ENCODE measurements at places on chromosomes 5 and 9. TPM values are rescaled to one million over a fixed set of nuclear protein-coding genes. Genes with fewer than 3 reads are reported as not detected.

- peak; percentile 78 for DNase-seq
These were observed 913.8 kb downstream of the TLE1 start for GRCh38 chr9:80775530-80775929.

DNA sequence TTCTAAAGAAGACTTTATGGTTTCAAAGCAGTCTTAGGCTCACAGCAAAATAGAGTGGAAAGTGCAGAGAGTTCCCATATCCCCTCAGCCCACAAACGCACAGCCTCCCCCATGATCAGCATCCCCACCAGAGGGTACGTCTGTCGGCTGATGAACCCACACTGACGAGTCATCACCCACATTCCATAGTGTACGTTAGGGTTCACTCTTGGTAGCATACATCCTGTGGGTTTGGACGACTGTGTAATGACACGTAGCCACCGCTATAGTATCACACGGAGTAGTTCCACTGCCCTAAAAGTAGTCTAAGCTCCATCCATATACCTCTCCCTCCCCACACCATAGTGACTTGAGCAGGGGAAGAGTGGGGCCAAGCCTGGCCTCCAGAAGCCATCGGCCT, 135.7 kb upstream of the PHYKPL start:
- no peak for DNase-seq

DNA sequence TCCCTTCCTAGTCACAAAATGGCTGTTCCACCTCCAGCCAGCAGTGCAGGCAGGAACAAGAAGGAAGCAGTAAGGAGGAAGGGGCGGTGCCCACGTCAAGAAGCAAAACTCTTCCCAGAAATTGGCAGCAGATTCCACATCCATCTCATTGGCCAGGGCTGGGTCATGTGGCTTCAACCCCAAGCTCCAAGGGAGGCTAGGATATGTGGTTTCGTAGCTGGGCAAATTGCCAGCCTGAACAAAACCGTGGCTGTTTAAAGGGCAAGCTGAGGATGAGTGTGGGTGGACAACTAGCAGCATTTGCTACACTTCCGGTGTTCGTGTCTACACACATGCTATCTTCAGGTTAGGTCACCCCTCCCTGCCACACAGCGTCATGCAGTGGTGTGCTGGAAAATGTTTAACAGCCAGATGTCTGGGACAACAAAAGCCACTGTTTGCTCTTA, 92.1 kb upstream of the MAP1B start:
- peak; percentile 6 for DNase-seq

The TPM2 gene
- total RNA-seq: 124 TPM

The CCDC180 gene
- 0.17 TPM for total RNA-seq

Measured in renal cortical epithelial cell (primary cell).